ENCODE measurements at places on chromosomes 12 and 14. TPM values are rescaled to one million over a fixed set of nuclear protein-coding genes. Genes with fewer than 3 reads are reported as not detected.

The CAPRIN2 gene
- 17.9 TPM for total RNA-seq

The AICDA gene
- not detected for total RNA-seq

DNA sequence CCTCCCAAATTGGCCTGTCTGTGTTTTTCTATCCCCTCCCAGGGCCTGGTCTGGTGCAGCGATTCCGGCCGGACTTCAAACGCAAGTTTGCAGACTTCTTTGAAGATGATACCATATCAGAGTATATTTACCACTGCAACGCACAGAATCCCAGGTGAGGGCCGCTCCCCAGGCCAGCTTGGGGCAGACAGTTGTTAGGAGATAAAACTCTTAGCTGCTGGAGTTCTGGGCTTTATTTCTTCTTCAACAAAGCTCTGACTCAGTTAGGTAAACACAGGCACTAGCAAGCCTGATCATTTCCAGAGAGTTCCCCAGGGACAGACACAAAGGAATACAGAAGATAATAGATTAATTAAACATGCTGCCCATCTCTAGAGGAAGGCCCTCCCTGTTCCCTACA is 8.3 kb downstream of the ABHD4 start:
- DNase-seq, result no peak

GRCh38 chr12:50638482-50638880 is 125.4 kb upstream of the ATF1 start:
- DNase-seq, result no peak

DNA sequence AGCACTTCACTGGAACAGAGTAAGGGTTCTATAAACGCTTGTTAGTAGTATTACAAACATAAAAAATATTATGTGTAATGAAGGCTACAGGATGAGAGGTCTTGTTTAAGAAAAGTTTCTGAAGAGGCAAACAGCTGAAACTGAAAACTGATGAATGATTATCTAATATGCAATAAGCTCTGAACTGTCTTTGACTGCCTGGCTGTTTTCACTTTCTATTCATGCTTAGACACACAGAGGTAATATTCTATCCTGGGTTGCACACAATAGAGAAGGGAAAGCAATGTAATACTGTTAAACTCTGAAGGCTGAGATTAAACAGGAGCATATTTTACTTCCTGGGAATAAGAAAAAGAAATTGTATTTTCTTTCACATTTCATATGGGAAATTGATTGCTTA is 251.3 kb downstream of the ALX1 start:
- DNase-seq, result no peak

DNA sequence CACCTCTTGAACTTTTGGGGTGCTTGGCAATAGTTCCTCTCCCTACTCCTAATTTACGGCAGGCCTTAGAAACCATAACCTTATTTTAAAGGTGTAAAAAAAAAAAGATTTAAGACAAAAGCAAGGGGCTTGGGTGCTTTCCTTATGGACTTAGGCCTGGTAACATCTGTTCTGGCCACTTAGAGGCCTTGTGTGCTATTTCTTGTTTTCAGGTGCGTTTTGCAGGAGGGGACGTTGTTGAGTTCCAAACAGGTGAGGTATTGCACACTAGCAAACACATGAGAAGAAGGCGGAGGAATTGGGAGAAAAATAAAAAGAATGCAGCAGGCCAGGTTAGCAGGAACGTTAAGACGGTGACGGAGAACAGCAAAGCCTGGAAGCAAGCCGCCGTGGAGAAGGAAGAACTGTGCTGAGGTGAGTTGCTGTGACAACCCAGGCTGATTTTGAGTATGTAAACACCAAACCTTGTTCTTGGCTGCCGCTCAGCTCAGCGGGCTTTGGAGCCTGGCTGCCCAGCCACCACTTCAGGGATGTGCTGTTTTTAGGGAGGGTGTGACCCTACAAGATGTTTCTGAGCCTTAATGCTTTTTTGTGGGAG is 17.3 kb downstream of the EMG1 start:
- DNase-seq, result no peak

DNA sequence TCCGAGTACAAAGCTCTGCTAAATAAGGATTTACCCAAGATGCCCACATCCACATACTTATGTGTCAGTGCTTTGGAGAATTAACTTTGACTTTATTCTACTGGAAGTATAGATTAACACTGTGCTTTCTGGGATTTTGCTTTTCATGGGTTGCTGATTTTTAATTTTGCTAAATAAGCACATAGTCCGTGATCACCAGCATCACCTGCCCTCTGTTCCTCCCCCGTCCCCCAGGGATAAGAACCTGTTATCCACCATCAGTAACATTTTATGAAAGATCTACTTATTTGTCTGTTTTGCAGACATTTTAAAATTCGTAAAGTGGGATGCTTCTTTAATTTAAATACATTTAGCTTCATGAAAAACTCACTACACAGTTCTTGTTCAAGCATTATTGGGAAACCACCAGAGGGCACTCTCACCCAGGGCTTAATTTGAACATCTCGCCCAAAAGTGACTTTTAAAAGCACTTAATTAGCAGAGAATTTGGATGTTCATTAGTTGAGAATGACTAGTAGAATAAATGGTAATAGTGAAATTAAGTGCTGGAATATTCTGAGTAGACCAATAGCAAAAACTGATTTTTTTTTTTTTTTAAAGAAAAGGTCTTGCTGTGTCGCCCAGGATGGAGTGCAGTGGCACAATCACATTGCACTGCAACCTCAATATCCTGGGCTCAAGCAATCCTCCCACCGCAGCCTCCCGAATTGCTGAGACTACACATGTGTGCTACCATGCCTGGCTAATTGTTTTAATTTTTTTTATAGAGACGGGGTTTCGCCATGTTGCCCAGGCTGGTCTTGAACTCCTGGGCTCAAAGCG is 35.7 kb downstream of the MRPL42 start:
- no peak for DNase-seq

DNA sequence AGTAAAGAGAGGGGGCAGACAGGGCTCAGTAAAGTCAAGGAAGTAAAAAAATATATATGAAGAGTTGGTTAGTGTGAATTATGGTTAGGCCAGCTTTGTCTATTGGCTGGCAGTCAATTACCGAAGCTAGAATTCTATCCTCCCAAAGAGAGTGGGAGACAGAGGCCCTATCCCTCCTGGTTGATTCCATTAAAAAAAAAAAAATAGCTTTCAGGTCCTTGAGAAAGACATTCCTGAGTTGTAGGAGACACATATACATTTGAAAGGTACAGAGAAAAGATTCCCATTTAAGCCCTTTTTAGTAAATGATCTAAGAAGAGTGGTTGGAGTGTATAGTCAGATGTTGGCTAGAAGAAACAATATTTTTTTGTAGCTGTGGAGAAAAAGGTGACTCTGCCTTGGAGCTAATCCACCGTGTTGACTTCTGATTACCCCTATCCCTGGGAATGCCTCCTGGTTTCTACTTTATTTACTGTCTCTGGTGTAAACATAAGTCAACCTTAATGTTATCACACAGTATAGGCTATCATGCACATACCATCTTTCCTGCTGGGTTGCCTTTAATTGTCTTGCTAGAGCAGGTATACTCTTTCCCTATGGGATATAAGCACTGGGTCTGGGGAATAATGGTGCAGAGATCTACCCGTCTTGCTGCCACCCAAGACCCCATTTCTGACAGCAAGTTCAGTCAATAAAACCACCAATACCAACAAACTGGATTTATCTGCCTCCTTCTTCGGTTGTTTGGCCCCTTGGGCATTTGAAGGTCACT is 859.9 kb upstream of the ATXN7L3B start:
- DNase-seq, result no peak
